ENCODE measurements at places on chromosomes 6 and 20.

GRCh38 chr20:46111028-46111835 is 6.9 kb upstream of the CD40 start:
- H3K4me3 ChIP-seq = no peak overlapping the region
- peaks cover 26% of the 10 kb centered on the region for H3K27me3 ChIP-seq
- no peak overlapping the region for H3K27ac ChIP-seq
- H3K4me1 ChIP-seq = no peaks in the 10 kb centered on the region
- DNase-seq = no peak
- H3K36me3 ChIP-seq = no peaks in the 10 kb centered on the region

DNA sequence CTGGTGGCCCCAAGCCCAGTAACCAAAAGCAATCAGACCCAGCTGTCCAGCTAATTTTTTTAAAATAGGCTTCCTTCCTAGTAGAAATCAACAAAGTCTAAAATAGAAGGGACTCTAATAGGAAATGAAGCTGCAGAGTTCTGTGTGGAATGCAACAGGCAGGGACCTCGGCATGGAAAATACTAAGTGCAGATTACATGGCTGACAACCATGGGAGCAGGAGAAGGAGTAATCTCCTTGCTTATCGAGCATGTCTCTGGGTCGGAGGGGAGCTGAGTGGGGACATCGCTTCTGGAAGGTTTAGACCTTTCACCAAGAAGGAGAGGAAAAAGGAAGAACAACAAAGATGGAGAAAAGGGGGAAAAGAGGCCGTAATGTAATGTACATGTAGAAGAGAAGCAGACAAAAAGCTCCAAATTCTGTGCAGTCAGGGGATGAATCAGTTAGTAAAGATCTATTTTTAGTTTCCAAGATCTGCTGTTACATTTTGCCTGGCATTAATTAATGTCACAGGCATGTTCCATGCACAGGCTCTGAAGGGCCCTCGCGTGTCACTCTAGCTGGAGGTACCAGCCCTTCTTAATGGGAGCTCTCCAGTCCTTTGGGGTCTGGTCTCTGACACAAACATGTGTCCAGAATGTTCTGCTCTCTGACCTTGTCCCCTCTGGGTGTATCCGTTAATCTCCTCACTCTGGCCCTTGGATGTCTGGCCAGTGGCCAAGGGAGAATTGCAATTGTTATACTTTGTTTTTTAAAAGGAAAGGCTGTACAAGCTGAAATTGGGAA is 16.6 kb upstream of the ZNF831 start:
- no peak for DNase-seq
- no peaks in the 10 kb centered on the region for H3K27me3 ChIP-seq
- no peak overlapping the region for H3K27ac ChIP-seq
- H3K36me3 ChIP-seq = no peaks in the 10 kb centered on the region
- H3K4me3 ChIP-seq = peak overlapping the region; percentile 2
- H3K4me1 ChIP-seq = no peaks in the 10 kb centered on the region

- H3K27me3 ChIP-seq = no peaks in the 10 kb centered on the region
- H3K4me1 ChIP-seq = peaks cover 12% of the 10 kb centered on the region
- no peak overlapping the region for H3K27ac ChIP-seq
These were observed 83.1 kb upstream of the PTPN1 start for GRCh38 chr20:50426866-50427718.

- H3K27me3 ChIP-seq = no peaks in the 10 kb centered on the region
- peaks cover 33% of the 10 kb centered on the region for H3K4me1 ChIP-seq
- no peak for DNase-seq
- no peaks in the 10 kb centered on the region for H3K36me3 ChIP-seq
- H3K4me3 ChIP-seq = peak overlapping the region; percentile 82
These were observed 930 bp upstream of the RRAGD start for GRCh38 chr6:89413006-89413400.

All from left lung (tissue), 14 donors.